ENCODE measurements at places on chromosomes 12 and 14. TPM values are rescaled to one million over a fixed set of nuclear protein-coding genes. Genes with fewer than 3 reads are reported as not detected.

The SPIC gene
- not detected for total RNA-seq

The ALG10 gene
- total RNA-seq, result 4.9 TPM

The RNASE7 gene
- total RNA-seq, result not detected

The CLEC9A gene
- total RNA-seq, result 0.63 TPM

The FOXN4 gene
- not detected for total RNA-seq

The GAS2L3 gene
- 17.4 TPM for total RNA-seq

The SPTB gene
- total RNA-seq, result 1.6 TPM

The EIF2B2 gene
- total RNA-seq, result 32.7 TPM

The CCDC38 gene
- total RNA-seq, result not detected

The PTGDR gene
- total RNA-seq, result 2.1 TPM

The GDF3 gene
- total RNA-seq, result not detected

GRCh38 chr14:82420871-82421270 is 887.2 kb upstream of the SEL1L start:
- no peak for DNase-seq

DNA sequence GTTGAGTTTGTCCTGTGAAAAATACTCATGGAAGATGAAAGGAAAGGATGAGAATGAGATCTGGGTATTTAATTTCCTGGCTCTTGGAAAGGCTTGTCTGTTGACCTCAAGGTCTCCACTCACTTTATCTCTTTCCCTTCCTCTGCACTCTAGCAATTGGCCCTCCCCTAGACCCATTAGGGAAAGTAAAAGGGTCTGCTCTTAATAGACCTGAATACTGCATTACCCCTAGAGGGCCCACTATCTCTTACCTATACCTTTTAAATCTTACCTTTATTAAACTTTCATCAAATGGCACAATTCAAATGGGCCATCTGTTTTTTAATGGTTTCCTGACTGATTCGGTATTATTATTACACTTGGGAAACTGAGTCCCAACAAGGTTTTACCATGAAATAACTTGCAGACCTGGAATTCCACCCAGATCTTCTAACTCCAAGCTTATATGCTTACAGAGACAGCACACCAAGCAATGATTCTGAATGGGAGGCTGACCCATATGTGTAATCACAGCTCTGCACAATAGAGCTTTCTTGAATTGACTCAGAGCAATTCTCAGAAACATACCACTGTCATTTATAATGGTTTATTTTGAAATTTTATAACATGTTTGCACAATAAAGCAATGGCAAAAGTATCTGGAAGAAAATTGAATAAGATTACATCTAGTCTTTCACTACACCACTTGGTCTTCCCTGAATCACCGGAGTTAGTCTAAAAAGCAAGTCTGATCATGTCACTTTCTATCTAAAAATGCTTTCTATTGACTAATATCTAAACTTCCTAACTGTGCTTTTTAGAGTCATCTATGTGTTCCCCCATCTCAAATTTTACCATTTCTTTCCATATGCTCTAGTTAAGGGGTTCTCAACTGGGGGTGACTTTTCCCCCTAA is 618.5 kb downstream of the NRXN3 start:
- no peak for DNase-seq

DNA sequence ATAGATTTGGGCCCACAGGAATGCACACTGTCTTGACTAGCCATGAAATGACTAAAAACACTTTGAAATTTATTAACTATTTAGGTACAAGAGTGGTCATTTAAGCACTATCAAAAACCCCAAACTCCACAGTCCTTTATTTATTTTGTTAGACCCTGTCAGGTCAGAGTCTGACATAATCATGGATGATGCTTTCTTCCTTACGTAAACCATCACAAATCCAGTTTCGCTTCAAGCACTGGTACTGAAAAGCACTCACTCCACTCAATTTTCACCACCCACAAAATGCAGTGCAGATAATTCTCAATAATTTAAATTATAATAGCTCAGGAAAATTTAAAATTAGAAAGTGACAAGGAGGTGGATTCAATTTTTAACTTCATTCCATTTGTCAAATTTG is 25.8 kb downstream of the PPP2R5E start:
- DNase-seq, result no peak

DNA sequence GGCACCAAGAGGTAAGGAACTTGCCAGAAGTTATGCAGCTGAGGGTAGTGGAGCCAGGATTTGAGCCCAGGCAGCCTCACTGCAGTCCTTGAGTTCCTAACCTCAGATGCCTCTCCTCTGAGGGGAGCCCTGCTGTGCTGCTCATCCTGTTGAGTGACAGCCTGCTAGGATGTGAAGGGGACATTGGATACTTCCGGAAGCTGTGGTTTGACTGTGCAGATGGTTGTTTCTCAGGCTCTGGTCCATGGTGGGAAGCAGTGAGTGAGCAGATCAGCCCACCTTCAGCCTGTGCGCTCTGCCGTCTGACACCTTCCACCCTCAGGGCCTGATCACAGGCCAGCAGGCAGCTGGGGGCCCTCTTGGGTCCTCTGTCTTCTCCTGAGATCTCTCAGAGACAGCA is 253.2 kb downstream of the CACNA1C start:
- DNase-seq, result no peak

DNA sequence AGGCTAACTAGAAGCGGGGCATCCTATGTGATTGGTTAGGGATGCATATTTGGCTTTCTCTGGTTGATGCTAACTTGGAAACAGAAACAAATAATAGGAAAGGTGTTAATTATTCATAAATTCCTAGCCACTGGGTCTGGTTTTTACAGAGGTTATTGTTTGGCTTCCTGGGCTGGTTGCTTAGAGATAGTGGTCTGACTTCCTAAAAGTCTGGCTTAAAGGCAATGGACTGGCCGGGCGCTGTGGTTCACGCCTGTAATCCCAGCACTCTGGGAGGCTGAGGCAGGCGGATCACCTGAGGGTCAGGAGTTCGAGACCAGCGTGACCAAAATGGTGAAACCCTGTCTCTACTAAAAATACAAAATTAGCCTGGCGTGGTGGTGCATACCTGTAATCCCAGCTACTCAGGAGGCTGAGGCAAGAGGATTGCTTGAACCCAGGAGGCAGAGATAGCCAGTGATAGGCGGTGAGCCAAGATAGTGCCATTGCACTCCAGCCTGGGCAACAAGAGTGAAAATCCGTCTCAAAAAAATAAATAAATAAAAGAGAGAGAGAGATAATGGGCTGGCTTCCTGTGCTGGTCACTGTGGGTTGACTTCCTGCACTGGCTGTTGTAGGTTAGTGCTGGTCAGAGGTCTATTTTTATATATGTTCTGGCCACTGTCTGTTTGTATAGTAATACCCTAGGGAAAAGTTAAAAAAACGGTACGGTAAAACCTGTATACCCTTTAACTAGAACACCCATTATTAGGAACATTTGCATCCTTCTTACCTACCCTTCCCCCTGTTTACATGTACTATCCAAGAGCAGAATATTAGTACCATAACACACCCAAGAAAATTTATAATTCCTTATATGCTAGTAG is 24.1 kb downstream of the OR6S1 start:
- no peak for DNase-seq

GRCh38 chr12:95118138-95118787 is 44.8 kb upstream of the NR2C1 start:
- DNase-seq, result no peak

DNA sequence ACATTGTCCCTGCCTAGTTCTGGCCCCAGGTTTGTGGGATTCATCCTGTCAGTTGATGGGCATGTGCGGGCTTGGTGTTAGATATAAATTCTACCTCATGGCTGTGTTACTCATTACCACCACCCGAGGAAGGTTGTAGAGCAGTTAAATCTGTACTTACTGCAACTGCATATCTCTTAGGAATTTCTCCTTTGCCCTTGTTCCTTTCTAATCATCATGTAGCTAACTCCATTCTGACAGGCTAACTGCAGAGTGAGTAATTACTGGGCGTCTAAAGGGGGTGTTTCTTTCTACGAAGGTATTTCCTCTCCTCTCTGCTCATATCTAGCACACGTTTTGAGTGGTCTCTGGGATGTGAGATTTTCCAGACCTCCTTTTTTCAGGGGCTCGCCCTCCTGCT is 1076.7 kb downstream of the TMTC2 start:
- no peak for DNase-seq

- DNase-seq, result no peak
Measured at GRCh38 chr12:14366209-14367039, 942 bp downstream of the ATF7IP start.

DNA sequence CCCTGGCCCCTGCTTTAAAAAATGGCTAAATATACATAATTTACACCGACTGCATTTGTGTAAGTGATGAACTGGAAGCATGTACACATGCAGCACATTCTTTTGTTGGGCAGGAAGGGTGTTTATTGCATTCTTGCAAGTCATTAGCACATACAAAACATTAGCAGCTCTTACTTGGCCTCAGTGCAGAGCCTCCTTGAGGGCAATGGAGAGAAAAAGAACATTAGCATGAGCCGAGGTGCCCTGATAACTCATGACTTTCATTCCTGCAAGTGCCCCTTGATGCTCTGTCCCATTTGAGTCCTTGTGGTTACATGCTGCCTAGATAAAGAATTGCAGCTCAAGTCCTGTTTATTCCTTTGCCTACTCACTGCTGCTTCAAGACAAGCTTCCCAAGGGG is 61.9 kb downstream of the PAX9 start:
- no peak for DNase-seq

GRCh38 chr12:41510470-41510869 is 322.4 kb downstream of the PDZRN4 start:
- no peak for DNase-seq

DNA sequence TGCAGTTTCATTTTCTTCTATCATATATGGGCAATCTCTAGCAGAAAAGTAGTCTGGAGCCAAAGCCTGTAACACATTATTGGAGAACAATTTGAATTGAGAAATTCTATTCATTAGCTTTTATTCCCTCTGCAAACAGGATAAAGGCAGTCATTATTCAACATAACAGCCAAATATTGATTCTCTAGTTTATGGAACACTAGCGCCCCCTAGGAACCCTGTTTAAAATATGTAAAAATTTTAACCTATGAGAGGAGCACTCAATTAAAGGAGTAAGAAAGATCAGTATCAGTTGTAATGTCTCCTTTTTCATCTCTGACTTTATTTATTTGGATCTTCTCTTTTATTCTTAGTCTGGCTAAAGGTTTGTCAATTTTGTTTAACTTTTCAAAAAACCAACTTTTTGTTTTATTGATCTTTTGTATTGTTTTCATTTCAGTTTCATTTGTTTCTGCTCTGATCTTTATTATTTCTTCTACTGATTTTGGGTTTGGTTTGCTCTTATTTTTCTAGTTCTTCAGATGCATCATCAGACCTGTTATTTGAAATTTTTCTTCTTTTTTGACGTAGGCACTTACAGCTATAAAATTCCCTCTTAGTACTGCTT is 4.8 kb upstream of the LMNTD1 start:
- DNase-seq, result no peak

DNA sequence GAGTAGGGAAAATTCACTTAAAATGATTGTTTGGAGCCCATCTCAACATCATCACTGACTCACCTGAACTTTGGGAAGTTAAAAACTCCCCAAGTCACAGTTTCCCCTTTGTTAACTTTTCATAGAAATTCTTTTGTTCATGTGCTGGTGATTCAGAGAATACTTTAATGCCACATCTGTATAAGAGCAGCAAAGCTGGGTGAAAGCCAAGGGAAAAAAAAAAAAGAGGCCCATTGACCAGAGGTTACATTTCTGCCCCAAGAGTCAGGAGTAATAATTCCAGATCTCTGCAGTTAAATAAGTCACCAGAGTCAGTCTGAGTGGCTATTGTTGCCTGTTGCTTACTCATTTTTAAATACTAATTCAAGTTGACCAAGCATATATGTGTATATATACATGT is 136.4 kb upstream of the LGR5 start:
- DNase-seq, result no peak

DNA sequence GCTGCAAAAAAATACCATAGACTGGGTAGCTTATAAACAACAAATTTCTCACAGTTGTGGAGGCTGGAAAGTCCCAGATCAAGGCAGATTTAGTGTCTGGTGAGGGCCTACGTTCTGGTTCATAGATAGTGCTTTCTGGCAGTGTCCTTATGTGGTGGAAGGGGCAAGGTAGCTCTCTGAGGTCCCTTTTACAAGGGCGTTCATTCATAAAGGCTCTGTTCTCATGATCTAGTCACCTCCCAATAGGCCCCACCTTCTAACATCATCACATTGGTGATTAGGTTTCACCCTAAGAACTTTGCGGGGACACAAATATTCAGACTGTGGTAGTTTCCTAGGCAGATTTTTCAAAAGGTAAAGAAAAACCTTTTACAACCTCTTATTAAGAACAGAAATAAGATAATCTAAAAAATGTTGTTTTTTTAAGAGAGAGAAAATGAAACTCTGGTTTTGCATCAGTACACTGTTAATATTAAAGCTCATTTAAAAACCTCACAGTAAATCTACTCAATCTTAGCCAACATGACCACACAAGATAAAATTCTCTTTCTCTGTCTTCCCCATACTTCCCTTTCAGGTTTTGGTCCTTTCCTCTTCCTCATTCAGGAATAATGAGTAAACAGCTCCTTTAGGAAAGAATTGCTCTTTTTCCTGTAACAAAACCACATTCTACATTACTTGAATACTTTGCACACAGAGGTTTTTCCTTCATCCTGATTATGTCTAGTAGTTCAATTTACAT is 117.5 kb downstream of the UNC79 start:
- no peak for DNase-seq

- DNase-seq, result no peak
Measured at GRCh38 chr14:72605921-72606220, 288.0 kb downstream of the DPF3 start.

GRCh38 chr12:51677284-51677968 is 86.4 kb downstream of the SCN8A start:
- DNase-seq, result no peak

- no peak for DNase-seq
Measured at GRCh38 chr12:116472193-116472592, 87.0 kb upstream of the MAP1LC3B2 start.

DNA sequence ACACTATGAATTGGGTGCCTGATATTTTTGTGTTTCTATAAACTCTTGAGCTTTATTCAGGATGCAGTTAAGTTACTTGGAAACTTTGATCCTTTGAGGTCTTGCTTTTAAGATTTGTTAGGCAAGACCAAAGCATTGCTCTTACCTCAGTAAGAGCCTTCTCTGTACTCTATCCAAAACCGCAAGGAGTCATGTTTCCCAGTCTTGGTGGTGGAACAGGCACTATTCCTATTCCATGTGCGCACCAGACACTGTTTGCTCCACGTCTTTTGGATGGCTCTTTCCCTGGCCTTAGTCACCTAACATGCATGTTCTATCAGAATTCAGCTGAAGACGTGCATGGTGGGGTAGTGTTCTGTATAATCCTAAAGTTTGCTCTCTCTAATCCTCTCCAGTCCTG is 23.5 kb downstream of the CSRP2 start:
- no peak for DNase-seq

- DNase-seq, result no peak
Measured at GRCh38 chr12:53978477-53979356, 4.0 kb upstream of the HOTAIR start.

- DNase-seq, result no peak
Measured at GRCh38 chr12:70543444-70543843, 93.8 kb downstream of the PTPRB start.

GRCh38 chr12:3432176-3432742 is 58.7 kb upstream of the PRMT8 start:
- no peak for DNase-seq

- DNase-seq, result no peak
Measured at GRCh38 chr14:22915886-22916521, 2.9 kb downstream of the RBM23 start.

GRCh38 chr14:73717711-73718417 is 3.7 kb upstream of the PNMA1 start:
- DNase-seq, result no peak

- DNase-seq, result no peak
Measured at GRCh38 chr12:27779416-27779919, 565 bp upstream of the KLHL42 start.

- no peak for DNase-seq
Measured at GRCh38 chr12:63909746-63910145, 65.2 kb downstream of the SRGAP1 start.

- DNase-seq, result no peak
Measured at GRCh38 chr12:87848248-87848868, 180.8 kb downstream of the C12orf50 start.

Measured in omental fat pad (tissue), 4 donors.